ENCODE measurements at places on chromosomes 4 and X.

DNA sequence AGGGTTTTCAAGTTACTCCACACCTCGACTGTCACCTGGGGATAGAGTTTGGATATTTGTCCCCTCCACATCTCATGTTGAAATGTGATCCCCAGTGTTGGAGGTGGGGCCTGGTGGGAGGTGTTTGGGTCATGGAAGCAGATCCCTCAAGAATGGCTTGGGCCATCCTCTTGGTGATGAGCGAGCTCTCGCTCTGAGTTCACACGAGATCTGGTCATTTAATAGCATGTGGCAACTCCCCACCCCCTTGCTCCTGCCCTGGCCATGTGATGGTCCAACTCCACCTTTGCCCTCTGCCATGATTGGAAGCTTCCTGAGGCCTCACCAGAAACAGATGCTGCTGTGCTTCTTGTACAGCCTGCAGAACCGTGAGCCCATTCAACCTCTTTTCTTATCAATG, 8.3 kb downstream of the CTAG1A start:
- no peak overlapping the region for H3K4me3 ChIP-seq
- H3K36me3 ChIP-seq, result no peaks in the 10 kb centered on the region
- DNase-seq, result no peak
- H3K27me3 ChIP-seq, result peaks cover 36% of the 10 kb centered on the region

GRCh38 chr4:16489226-16489625, 263.0 kb upstream of the TAPT1 start:
- H3K27me3 ChIP-seq, result no peaks in the 10 kb centered on the region
- H3K4me3 ChIP-seq, result no peak overlapping the region
- no peak overlapping the region for H3K27ac ChIP-seq
- H3K4me1 ChIP-seq, result no peaks in the 10 kb centered on the region

DNA sequence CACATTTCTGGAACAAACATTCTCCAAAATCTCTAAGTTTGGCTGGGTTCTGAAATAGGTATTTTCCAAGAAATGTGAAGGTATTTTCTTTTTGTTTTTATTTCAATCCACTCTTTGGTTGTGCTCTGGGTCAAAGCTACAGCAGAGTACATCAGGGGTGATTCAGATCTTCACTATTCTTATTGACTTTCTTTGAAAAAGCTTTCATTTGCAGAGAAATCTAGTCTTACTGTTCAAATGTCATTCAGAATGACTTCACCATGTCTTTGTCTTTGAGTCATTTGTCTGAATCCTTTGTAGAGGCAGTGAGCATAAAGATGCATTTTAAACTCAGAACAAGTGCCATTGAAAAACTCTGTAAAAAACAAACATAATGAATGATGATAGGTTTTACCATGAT, 547.2 kb upstream of the ADGRL3 start:
- no peaks in the 10 kb centered on the region for H3K27me3 ChIP-seq
- H3K4me3 ChIP-seq, result no peak overlapping the region

- peaks cover 5% of the 10 kb centered on the region for H3K27me3 ChIP-seq
- no peaks in the 10 kb centered on the region for H3K4me1 ChIP-seq
- H3K4me3 ChIP-seq, result no peak overlapping the region
- no peak for DNase-seq
These were observed 24.3 kb downstream of the HMX1 start for GRCh38 chr4:8847331-8847730.

DNA sequence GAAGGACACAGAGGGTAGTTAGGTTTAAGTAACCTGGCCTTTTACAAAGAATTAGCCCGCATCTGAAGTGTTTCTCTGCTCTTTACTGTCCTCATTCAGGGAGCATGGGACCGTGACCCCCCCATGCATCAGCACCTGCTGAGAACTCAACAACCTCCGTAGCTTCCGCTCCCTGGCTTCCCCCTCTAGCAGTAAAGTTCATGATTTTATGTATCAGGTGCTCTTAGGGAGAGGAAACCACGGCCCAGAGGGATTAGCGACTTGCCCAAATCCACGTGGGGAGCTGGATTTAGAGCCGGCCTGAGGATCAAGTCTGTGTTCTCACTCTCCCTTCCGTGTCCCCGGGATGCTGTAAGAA, 284.6 kb upstream of the GATB start:
- no peak overlapping the region for H3K4me3 ChIP-seq
- H3K36me3 ChIP-seq, result no peaks in the 10 kb centered on the region
- no peak overlapping the region for H3K27ac ChIP-seq
- H3K4me1 ChIP-seq, result no peaks in the 10 kb centered on the region
- H3K27me3 ChIP-seq, result no peaks in the 10 kb centered on the region

DNA sequence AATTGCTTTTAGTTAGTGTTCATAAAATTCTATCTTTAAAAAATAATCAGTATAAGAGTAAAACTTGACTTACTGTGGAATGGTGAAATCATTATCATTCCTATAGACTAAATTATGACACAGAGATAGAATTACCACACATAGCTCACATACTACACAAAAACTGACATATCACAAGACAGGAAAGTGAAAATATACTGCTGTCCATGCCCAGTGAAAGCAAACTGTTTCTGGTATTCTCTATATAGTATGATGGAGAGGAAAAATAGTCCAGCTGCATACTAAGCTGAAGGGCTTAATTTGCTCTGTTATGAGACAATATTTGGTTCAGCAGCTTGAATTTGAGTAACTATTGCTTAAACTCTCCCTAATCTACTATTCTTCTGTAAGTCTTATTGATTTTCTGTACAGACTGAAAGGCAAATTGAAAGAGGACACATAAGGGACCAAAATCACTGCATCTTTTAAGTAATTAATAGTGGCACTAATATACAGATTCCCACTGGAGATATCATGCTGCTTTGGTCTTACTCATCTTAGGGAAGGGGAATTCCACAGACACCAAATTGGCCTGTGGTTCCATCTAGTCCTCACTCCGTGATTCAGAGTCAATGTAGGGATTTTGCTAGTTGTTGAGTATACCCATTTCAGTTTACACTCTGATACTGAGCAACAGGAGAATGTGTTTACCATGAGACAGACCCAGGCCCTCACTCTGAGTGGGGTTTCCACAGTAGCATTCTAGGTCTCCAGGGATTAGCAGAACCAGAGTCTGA, 47.4 kb upstream of the AGA start:
- H3K27me3 ChIP-seq, result no peaks in the 10 kb centered on the region
- no peak overlapping the region for H3K27ac ChIP-seq
- peaks cover 6% of the 10 kb centered on the region for H3K4me1 ChIP-seq
- DNase-seq, result no peak
- no peaks in the 10 kb centered on the region for H3K36me3 ChIP-seq

DNA sequence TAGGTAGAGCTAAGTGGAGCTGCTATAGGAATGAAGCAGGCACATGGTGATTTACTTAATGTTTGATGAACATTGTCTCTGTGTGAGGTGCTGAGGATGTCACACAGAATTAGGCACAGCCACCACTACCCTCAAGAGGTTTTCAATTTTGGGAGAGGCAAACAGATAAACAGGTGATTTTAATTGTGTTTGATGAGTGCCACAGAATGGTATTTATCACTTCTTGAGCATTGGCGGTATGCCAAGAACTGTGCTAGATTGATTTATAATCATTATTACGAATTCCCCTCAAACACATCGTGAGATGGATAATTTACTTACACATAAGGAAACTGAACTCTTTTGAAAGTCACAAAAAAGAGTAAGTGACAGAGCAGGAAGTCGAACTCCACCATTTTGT, 74.8 kb downstream of the FREM3 start:
- no peaks in the 10 kb centered on the region for H3K36me3 ChIP-seq
- no peak overlapping the region for H3K4me3 ChIP-seq
- H3K27ac ChIP-seq, result no peak overlapping the region
- DNase-seq, result no peak
- no peaks in the 10 kb centered on the region for H3K4me1 ChIP-seq

DNA sequence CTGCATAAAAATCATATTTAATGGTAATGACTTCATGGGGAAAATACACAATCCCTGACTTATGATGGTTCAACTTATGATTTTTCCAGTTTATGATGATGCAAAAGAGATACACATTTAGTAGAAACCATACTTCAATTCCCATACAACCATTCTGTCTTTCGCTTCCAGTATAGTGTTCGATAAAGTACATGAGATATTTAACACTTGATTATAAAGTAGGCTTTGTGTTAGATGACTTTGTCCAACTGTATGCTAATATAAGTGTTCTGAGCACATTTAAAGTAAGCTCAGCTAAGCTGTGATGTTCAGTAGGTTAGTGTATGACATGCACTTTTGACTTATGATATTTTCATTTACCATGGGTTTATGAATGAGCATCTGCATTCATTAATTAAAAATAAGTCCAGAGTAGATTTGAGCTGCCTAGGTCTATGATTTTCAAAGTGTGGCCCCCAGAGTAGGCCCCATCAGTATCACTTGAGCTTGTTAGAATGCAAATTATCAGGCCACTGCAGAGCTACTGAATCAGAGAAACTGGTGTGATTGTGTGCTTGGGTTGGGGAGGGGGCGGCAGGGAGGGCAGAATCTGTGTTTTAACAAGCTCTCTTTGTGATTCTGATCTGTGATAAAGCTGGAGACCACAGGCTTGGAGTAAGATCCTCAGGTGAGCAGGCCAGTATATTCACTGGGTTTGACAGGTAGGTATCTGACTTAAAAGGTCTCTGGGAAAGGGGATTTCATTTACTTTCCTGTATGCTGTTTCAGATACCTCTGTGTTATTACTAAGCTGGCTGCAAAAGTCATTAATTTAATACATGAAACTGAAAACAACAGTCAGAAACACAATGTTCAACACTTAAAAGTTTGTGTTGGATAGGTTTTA, 8.4 kb downstream of the ATP10D start:
- no peaks in the 10 kb centered on the region for H3K27me3 ChIP-seq
- no peak overlapping the region for H3K4me3 ChIP-seq
- H3K27ac ChIP-seq, result no peak overlapping the region
- H3K36me3 ChIP-seq, result no peaks in the 10 kb centered on the region

DNA sequence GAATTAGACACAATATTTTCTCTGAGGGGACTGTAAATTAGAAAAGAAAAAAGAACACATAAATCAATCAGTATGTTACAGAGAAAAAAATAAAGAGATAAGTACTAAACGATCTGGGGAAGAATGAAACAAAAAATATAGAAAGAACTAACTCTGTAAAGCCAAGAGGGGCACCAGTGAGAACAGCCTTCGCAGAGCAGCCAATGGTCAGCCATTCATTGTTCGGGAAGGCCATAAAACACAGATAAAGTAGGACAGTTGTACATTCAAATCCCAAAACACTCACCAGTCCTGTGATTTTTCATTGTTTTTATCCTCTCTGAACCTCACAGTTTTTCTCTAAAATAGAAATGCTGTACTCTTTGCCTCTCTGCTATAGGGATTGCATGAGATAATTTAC, 127.9 kb downstream of the NEK1 start:
- DNase-seq, result no peak
- no peak overlapping the region for H3K27ac ChIP-seq
- H3K4me3 ChIP-seq, result no peak overlapping the region
- no peaks in the 10 kb centered on the region for H3K4me1 ChIP-seq
- H3K36me3 ChIP-seq, result no peaks in the 10 kb centered on the region
